ENCODE measurements at places on chromosomes 12 and 14. TPM values are rescaled to one million over a fixed set of nuclear protein-coding genes. Genes with fewer than 3 reads are reported as not detected.

Gene LGR5
- polyA plus RNA-seq = 0.03 TPM

Gene CYP46A1
- polyA plus RNA-seq = 1.5 TPM

Gene HCAR2
- 0.42 TPM for polyA plus RNA-seq

Gene GALNT8
- polyA plus RNA-seq = 0.88 TPM

Gene EML5
- 0.22 TPM for polyA plus RNA-seq

Gene DNAJC22
- not detected for polyA plus RNA-seq

Gene KRT2
- polyA plus RNA-seq = not detected

Gene SLC5A8
- polyA plus RNA-seq = not detected

Gene IQSEC3
- 0.29 TPM for polyA plus RNA-seq

Gene PPP1R1A
- 181 TPM for polyA plus RNA-seq

Gene CCDC60
- not detected for polyA plus RNA-seq

Gene ALDH2
- 135 TPM for polyA plus RNA-seq

Gene WSB2
- 152 TPM for polyA plus RNA-seq

Gene KCNA5
- polyA plus RNA-seq = 1.7 TPM

Gene AQP2
- polyA plus RNA-seq = not detected

Gene PPFIA2
- polyA plus RNA-seq = 0.15 TPM

Gene KITLG
- 4.2 TPM for polyA plus RNA-seq

Gene TRIM9
- 0.47 TPM for polyA plus RNA-seq

Gene GALNT9
- not detected for polyA plus RNA-seq

Gene KRT6C
- not detected for polyA plus RNA-seq

Gene VRTN
- not detected for polyA plus RNA-seq

Gene OXA1L
- polyA plus RNA-seq = 139 TPM

Gene KCNK13
- 0.55 TPM for polyA plus RNA-seq

Gene ST8SIA1
- polyA plus RNA-seq = 1.2 TPM

Gene BCL11B
- polyA plus RNA-seq = 0.04 TPM

Gene TOMM20L
- polyA plus RNA-seq = not detected

Gene FAM181A
- not detected for polyA plus RNA-seq

Measured in heart left ventricle (tissue), 16 donors.